ENCODE measurements at places on chromosomes 2 and 18. TPM values are rescaled to one million over a fixed set of nuclear protein-coding genes. Genes with fewer than 3 reads are reported as not detected.

DNA sequence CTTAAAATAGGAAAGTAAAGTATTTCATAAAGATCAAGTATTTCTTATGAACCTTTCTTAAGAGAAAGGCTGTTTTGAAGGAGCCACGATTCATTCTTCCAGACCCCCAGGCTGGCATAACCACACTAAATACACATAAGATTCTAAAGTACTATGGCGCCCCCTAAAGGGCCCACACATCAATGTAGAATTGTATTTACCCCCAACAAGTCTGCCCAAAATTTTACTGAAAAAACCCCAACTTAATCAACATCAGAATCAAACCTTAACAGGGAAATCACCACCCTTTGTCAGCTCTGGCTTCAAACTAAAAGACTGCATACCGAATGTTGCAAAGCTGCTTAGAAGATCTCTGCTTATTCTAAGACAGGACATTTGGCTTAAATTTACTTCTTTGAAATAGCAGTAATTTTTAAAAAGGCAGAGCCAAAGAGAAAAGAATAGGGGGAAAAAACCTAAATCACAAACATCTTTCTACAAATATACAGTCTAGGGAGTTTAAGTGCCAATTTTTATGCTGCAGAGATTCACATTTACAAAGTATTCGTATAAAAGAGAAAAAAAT, 20.4 kb upstream of the BCL2 start:
- DNase-seq = peak; percentile 46
- H3K27me3 ChIP-seq = no peaks in the 10 kb centered on the region
- no peak overlapping the region for H3K4me3 ChIP-seq
- peaks cover 42% of the 10 kb centered on the region for H3K36me3 ChIP-seq
- H3K27ac ChIP-seq = no peak overlapping the region

DNA sequence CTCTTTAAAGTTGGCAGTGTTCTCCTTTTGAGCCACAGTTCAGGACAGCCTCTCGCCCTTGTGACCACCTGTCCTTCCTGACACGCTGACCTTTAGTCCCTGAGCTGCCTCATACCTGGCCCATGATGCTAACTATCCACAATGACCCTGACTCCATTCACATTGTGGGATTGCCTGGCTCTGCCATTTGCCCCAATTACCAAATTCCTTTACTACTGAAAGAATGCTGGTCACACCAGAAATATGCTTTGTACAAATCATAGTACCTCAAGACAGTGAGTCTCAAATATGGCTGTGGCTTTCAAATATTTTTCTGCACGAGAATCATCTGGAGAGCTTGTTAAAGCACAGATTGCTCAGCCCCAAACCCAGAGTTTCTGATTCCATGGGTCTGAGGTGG, 54.2 kb downstream of the LTBP1 start:
- H3K27me3 ChIP-seq = no peaks in the 10 kb centered on the region
- no peaks in the 10 kb centered on the region for H3K4me1 ChIP-seq
- no peak for DNase-seq
- no peak overlapping the region for H3K27ac ChIP-seq

The DSG4 gene
- total RNA-seq = not detected

- H3K4me3 ChIP-seq = no peak overlapping the region
- no peaks in the 10 kb centered on the region for H3K27me3 ChIP-seq
- DNase-seq = no peak
- H3K36me3 ChIP-seq = no peaks in the 10 kb centered on the region
- H3K4me1 ChIP-seq = peaks cover 4% of the 10 kb centered on the region
Observed at GRCh38 chr18:69885841-69886531, 61.7 kb downstream of the CD226 start.

GRCh38 chr2:45699032-45699658, 47.7 kb downstream of the PRKCE start:
- no peak overlapping the region for H3K4me3 ChIP-seq
- DNase-seq = no peak
- H3K4me1 ChIP-seq = no peaks in the 10 kb centered on the region
- H3K36me3 ChIP-seq = no peaks in the 10 kb centered on the region
- H3K27me3 ChIP-seq = no peaks in the 10 kb centered on the region

Data from naive thymus-derived CD4-positive, alpha-beta T cell (primary cell).